ENCODE measurements at places on chromosomes 3 and 15.

DNA sequence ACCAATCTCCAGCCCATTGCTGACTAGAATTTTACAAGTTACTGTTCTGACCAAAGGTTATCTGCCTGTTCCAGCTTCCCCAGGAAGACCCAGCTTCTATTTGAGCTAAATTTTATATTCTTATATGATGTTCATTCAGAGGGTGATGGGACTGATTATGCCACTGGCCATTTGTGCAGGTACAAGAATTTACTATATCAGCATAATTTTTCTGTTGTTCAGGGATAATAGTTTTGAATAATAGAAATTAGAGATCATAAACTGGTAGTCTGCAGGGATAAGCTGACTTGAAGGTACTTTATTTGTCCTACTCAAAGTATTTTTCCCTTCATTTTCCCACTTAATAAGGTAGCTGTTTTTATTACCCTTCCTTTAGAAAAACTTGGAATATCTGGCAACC is 222.6 kb upstream of the MRPL3 start:
- no peak for DNase-seq

- DNase-seq: no peak
Measured at GRCh38 chr15:88382482-88382983, 84.7 kb downstream of the MRPL46 start.

DNA sequence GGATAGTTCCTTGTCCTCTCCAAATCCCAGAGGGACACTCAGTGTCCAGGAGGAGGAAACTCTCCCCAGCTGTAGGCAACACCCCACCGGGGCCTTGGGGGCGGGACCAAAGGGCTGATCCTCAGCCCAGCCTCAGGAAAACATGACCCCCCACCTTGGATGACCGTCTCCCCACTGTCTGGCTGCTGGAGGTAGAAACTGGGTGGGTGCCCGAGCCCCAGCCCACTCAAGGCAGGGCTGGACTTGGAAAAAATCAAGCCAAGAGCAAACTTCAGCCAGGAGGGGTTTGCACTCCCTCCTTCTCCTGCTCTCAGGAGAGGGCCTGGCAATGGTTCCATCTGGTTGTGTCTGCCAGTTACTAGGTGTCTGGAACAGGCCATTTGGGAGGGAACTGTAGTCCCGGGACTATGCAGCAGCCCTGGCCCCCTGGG is 3.6 kb upstream of the RASL12 start:
- DNase-seq: no peak

DNA sequence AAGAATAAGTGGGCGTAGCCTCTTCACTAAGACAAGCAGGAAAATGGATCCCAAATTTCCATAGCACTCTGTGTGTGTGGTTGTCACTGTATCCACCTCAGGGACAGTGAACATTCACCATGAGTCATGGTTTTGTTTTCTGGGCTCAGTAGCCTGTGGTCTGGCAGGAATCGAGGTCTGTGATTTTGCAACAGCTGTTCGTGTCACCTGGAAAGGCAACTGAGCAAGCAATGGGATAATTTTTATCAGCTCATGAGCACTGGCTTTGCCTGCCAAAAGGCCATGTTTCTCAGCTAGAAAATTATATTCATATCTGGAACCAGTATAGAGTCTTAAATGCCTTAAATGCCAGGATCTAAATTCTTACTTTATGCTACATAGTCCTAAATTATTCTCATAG is 60.9 kb downstream of the STRIT1 start:
- peak; percentile 88 for DNase-seq

GRCh38 chr3:33360136-33360825 is 79.9 kb downstream of the UBP1 start:
- DNase-seq: peak; percentile 58

DNA sequence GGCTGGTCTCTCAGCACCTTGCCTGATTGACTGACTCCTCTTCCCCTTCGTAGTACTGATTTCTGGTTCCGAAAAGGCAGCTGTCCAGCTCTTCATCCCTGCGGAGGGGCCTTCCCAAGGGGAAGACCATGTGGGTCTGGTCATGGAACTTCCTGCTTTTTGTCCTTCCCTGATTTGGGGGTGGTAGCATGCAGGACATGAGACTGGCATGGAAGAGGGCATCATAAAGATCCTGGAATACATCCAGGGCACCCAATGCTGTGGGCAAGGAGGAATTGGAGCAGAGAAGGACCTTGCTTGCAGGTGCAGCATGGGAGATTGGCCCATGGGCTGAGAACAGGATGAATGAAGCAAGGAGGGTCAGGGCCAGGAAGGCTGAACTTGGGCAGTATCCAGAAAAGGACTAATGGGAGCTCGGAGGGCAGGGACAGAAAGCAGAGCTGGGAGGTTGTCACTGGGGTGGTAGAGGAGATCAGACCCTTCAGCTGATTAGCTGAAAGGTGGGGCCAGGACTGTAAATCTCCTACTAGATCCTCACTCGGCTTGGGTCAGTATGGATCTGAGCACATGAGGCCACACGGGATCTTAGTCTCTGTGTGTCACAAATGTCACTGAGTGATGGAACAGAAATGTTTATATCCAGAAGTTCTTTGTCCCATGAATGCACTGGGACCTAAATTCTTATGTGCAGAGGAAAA is 59.5 kb downstream of the AMOTL2 start:
- no peak for DNase-seq

DNA sequence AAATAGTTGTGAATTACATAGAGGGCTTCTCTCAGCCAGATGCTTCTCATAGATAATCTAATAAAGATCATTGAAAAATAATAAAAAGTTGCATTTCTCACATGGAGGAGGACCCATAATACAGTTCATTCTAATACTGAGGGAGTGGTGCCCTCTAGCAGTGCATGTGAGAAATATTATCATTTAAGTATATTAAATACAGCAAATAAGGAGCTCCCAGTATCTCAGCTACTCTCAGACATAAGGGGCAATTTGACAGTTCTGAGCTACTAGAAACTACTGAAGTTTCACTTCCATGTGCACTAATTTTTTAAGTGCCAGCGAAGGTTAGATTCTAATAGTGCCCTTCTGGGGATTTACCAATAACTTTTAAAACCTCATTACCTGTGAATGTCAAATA is 188.3 kb downstream of the IL5RA start:
- DNase-seq: no peak

GRCh38 chr3:51257870-51258269 is 127.2 kb upstream of the MANF start:
- no peak for DNase-seq

DNA sequence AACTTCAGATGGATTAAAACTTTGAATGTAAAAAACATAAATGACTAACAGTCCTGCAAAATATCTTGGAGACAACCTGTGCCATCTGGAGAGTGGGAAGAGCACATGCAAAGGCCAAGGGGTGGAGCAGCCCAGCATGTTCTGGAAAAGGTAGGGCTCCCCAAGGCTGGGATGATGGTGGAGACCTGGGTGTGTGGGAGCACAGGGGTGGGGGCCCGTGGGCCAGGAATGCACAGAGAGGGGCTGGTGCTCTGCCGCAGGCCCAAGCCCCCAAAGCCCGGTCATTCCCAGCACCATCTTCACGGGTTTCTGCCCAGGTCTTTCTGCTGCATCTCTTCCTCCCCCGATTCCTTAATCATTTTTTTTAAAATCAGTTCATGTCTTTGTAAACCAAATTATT is 9.7 kb upstream of the GATA2 start:
- no peak for DNase-seq

DNA sequence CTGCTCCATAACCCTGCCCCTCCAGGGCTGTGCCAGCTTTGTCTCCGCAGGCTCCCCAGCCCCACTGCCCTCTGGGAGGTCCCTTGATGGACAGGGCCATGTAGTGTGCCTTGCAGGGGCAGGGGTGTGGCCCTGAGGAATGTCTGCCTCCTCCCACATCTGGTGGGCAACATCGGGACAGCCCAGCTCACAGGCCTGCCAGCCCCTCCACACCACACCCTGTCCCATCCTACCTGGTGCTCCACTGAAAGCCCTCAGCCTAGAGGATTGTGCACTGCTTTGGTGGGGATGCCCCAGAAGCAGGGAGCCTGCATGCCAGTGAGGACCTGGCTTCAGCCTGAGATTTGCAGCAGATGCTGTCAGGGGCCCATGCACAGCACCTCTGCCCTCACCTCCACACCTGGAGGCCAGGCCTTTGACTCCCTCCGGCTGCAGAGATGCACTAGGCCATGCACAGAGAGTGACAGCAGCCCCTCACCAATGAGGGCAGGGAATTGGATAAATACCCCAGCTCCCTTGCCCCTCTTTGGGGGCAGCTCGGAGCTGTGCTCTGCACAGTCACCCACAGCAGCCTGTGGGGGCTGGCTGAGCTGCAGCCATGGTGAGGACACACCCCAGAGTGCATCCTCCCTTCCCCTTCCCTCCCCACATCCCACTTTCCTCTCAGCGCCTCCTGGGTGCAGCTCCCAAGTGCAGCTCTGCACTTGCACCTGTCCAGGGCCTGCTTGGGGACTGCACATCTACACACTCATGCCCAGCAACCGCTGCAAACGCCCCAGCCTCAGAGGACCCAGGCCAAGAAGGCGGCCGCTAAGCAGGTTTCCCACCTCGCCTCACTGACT is 2.7 kb downstream of the C3orf22 start:
- DNase-seq: peak; percentile 2

GRCh38 chr15:63449731-63450130 is 54.7 kb upstream of the USP3 start:
- DNase-seq: peak; percentile 52

DNA sequence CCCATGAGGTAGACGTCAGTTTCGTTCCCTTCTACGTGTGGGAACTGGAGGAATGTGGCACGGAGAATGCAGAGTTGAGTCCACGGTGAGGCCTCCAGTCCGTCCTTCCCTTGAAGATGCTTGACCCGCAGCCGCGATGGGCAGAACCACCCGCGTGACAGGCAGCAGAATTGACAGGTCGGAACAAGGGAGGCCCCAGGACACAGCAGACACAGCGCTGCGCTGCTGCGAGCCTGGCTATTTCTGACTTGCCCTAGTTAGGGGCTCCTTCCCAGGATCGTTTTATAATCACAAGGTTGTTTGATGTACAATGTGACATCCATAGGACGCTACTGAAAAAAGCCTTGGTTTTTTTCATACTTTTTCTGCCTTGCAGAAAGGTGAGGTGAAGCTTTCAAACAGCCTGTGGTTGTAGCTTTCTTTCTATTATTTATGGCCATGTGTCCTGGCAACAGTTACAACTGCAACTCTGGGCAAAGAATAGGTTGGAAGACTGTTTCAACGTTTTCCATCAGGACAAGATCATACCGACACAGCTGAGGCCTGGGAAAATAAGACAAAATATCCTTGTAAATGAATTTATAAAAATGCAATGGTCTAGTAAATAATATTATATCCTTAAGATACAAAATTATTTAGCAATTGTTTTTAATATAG is 9.6 kb upstream of the TMEM41A start:
- no peak for DNase-seq

GRCh38 chr3:153379516-153379915 is 217.5 kb downstream of the RAP2B start:
- DNase-seq: peak; percentile 48

GRCh38 chr15:61421470-61421869 is 192.4 kb upstream of the RORA start:
- no peak for DNase-seq

DNA sequence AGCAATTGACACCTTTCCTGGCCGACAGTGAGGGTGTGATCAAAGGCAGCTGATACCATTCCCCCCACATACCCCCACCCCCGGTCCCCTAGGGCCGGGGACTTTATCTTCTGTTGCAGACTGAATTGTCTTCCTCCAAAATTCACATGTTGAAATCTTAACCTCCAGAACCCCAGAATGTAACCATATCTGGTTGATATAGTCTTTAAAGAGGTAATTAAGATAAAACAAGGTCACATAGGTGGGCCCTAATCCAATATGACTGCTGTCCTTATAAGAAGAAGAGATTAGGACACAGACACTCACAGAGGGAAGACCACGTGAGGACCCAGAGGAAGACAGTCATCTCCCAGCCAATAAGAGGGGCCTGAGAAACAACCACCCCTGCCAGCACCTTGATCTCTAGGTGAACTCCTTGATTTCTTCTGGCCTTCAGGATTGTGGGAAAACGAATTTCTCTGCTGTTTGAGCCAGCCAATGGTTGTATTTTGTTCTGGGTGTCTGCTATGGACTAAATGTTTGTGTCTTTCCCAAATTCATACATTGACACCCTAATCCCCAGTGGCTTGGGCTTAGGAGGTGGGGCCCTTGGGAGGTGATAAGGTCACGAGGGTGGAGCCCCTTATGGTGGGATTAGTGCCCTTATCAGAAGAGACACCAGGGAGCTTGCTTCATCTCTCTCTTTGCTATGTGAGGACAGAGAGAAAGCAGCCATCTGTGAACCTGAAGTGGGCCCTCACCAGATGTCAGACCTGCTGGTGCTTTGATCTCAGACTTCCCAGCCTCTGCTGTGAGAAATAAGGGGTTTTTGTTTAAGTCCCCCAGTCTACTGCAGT is 144.0 kb downstream of the CHSY1 start:
- DNase-seq: no peak

GRCh38 chr3:183553334-183554026 is 2.0 kb downstream of the KLHL6 start:
- no peak for DNase-seq

- DNase-seq: peak; percentile 70
Measured at GRCh38 chr3:48919215-48920138, 835 bp downstream of the ARIH2 start.

Data from AG20443 (cell line).